Activated CD8-positive, alpha-beta T cell treated with anti-CD3 and anti-CD28 coated beads, Interleukin-2, amount 10 ng/mL, durations not matched to agents 7 days and 5 days (primary cell): ENCODE measurements at places on chromosomes 3 and 15. TPM values are rescaled to one million over a fixed set of nuclear protein-coding genes. Genes with fewer than 3 reads are reported as not detected.

Gene ZXDC
- total RNA-seq = 26.6 TPM

Gene GOLGA6A
- total RNA-seq = not detected

- no peak for DNase-seq
Observed at GRCh38 chr3:181715571-181716340, 4.0 kb downstream of the SOX2 start.

DNA sequence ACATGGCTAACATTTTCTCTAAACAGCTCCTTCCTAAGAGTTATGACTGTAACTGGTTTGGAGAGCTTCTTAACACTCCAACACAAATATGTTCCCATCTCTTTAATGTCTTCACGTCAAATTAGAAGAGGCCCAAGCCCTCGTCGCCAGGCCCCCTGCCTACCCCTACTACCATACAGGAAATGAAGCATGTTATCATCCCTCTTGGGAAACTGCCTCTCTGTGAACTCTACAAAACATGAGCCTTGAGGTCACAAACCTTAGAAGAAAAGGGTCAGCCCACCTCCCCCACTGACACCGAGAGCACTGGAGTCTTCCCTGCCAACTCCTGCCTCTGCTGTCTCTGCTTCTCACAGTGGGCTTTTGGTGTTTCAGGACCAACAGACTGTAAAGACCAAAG is 243.1 kb upstream of the STT3B start:
- DNase-seq = no peak

Gene TMC3
- total RNA-seq = not detected

Gene UROC1
- total RNA-seq = not detected

GRCh38 chr15:67531379-67531914 is 10.5 kb downstream of the C15orf61 start:
- no peak for DNase-seq

GRCh38 chr15:29542994-29543393 is 273.4 kb upstream of the NSMCE3 start:
- DNase-seq = no peak

DNA sequence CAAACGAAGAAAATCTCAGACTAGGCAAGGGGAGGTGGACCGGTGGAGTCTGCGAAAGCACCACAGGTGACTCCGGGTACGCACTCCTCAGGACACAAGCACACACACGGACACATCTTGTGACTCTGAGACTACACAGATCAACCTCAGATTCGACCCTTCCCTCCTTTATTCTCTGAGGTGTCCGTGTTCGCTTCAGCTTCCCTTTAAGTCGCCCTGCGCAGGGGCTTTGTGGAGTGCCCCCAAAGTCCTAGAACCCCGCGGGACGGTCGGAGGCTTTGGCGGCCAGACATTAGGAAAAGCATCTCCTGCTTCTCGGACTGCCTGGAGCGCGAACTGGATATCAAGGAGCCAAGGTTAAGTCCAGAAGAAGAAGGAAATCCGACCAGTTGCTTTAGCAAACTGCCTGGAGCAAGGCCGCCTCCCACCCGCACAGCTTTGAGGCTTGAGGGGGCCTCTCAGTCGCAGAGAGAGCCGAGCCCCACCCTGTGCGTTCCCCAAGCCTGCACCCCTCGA is 730 bp downstream of the DGKG start:
- no peak for DNase-seq

Gene ACOX2
- total RNA-seq = not detected

DNA sequence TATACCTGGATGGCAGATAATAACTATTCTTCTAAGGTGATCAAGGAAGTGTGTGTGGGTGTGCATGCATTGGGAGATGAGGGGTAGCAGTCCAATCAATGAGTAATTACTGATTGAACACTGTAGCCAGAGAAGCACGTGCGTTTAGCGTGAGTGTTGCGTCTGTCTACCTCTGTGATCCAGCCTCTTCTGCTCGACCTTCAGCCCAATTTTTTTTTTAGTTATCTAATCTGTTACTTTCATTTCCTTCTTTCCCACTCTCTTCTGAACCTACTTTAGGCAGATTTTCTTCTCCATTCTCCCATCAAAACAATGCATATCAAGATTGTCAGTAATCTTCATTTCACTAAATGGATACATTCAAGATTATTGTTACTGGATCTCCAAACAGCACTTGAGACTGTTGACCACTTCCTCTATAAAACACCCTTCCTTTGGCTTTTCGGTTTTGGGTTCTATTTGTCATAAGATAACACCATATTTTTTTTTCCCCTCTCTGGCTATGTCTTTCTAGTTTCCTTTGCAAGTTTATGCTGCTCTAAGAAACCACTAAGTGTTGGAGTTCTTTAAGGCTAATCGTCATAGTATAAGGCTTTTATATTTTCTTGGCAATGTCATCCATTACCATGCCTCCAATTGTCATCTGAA is 41.0 kb downstream of the MCTP2 start:
- peak; percentile 42 for DNase-seq

DNA sequence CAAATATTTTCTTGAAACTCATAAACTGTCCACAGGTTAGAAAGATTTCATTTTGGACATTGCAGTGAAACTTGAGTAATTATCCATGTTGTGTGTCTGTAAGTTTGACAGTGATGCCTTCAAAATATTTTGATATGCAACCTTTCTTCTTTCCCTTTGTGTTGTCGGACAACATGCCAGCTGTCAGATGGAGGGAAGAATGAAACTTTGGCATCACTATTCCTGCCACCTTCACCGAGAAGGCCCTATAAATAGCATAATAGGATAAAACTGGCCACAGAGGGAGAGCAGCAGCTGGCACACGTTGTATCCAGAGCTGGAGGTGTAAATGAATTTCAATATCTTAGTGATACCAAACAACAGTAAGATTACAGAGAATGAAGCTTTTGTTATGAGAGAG is 436.7 kb upstream of the CFAP20DC start:
- DNase-seq = no peak
